ENCODE measurements at places on chromosomes 4 and X.

DNA sequence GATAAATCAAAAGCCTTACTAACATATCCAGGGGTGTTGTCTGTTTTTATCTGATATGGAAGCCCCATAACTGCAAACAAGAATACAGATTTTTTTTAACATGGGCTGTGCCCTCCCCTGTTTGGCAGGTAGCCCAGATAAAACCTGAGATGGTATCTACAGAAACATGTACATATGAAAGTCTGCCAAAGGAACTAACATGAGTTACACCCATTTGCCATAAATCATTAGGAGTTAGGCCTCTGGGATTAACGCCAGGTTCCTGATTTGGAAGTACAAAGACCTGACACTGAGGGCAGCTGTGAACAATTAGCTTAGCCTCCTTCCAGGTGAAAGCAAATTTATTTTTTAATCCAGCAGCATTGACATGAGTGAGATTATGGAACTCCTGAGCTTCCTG is 264.3 kb downstream of the TECRL start:
- no peak for DNase-seq

GRCh38 chr4:22787753-22788375 is 95.1 kb downstream of the GBA3 start:
- no peak for DNase-seq

DNA sequence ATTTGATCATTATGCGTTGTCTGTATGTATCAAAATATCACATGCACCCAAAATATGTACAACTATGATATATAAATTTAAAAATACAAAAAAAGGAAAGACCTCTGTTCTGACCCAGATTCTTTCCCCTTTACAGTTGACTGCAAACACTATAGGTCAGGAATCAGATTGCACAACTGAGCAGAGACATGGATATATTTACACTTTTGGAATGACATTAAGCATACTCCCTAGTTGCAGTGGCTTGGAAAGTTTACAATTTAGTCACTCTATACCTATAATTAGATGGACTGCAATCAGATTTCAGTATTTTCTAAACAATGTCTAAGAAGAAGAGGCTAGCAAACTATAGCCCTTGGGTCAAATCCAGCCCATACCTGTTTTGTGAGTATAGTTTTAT is 98.5 kb upstream of the INPP4B start:
- no peak for DNase-seq

- DNase-seq, result no peak
Measured at GRCh38 chr4:168945291-168945690, 64.8 kb downstream of the CBR4 start.

DNA sequence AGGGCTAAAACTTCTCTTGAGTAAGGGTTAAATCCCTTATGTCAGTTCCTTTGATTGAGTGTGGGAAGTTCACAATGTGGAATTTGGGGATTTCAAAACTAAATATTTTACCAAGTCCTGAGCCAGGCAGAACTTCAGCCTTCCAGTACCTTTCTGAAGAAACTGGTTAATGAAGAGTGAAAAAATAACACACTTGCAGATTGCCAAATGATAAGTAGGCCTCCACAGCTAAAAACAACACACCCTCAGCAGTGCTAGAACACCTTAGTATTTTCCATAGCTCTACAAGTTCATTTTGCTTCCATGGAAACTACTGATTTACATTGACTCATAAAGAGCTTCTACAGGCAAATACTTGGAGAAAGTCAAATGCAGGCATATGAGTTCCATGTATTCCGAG is 326.8 kb downstream of the ZNF674 start:
- DNase-seq, result no peak

DNA sequence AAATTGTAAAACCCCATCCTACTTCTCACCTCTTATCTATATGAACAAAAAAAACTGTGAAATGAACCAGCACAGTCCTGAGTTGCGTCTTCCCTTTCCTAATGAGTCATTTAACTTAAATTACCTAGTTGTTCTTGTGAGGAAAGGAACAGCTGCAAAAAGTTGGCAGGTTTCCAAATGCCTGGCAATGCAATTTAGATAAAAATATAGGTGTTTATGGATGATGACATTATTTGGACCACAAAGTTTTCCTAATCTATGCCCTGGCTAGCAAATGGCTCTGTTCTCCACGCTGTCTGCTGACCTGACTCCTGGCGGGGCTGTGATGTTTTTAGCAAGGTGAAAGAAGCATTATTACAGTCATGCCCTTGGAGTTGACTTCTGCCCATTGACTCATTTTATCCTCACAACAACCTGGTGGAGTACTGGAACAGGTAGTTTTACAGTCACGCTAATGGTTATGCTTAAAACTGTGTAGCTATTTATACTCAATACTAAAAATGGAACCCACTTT is 29.8 kb upstream of the RELL1 start:
- no peak for DNase-seq

DNA sequence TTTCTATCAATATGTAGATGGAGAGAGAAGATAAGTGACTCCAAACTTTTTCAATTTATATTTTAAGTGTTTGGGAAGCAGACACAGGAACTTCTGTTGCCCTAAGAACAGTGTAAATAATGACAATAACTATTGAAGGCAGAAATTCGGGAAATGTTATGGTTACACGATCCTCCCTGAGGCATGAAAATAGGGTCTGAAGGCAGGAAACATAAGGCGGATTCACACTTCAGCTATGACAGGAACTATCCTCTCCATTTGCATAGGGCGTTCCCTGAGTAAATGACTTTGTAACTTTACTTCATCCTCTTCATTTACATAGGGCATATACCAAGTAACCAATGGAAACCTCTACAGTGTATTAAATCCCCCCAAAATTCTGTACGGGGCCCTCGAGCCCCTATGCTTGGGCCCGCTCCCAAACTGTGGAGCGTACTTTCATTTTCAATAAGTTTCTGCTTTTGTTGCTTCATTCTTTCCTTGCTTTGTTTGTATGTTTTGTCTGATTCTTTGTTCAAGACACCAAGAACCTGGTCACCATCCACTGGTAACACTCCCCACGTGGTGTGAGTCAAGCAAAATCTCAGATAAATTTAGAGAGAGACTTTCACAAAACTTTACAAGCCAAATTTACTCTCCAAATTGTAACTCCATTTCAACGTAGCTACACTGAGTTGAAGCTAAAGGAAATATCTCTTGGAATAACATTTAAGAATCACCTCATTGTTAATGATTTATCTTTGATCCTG is 2504.3 kb downstream of the ARAP2 start:
- no peak for DNase-seq

DNA sequence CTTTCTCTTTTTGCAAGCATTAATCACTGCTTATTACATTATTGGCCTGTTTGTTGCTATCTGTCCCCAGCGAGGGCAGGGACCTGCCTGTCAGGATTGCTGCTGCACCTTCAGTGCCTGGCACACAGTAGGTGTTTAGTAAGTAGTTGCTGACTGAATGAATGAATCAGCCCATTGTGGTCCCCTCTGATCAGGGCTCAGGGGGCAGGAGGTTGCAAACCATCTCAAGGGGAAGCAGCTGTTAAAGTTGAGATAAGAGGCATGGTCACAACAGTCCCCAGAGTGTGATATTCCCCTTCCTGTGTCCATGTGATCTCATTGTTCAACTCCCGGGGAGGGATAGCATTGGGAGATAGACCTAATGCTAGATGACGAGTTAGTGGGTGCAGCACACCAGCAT is 85.4 kb downstream of the WFS1 start:
- DNase-seq, result no peak

- DNase-seq, result no peak
Measured at GRCh38 chrX:9273744-9274143, 191.1 kb upstream of the TBL1X start.

DNA sequence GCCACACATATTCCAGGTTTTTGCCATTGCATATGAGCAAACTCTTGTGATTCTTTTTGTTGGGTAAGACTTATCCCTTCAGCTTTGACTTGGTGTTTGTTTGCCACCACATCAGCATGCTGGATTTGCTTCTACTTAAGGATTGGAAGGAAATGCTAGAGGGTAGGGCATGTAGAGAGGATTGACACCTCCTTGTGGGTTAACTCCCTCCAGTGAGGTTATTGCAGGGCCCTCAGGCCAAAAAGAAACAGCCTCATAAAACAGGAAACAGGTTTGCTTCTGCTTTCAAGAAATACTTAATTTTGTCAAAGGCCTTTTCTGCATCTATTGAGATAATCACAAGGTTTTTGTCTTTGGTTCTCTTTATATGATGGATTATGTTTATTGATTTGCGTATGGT is 15.2 kb upstream of the INPP4B start:
- no peak for DNase-seq

DNA sequence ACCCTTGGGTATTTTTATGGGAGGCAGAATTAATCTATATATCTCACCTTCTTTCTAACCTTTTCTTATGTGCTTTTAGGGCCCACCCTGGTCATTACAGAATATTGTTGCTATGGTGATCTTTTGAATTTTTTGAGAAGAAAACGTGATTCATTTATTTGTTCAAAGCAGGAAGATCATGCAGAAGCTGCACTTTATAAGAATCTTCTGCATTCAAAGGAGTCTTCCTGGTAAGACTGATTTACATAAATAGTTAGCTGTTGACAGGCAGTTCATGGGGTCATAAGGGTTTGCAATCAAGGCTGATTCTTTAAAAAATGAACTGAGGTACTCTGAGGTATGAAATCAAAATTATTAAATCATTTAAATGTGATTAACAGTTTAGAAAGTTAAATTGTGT is 71.5 kb downstream of the KIT start:
- no peak for DNase-seq

DNA sequence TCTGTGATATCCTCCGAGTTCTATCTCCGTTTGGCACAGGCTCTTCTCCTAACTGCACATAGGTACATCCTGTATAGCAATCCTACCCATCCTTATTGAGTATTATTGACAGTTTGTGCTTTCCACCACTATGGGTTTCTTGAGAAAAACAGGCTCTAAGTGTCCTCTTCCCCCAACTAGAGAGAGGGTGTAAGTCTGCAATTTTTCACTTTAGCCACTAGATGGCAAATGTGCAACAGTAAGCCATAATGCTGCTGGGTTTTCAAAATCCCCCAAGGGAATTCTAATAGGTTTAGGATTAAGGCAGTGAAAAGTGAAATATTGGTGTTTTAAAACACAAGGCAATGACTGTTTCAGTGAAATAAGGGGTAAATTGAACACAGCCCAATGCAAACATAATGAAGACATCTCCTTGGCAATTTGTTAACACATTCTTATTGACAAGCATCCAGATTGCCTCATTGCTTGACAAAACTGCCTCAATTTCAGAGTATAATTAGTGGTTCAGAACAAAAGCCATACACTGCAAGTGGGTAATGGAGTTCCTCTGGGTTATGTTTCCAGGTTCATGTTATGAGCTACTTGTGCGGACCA is 239.0 kb upstream of the HTR2C start:
- no peak for DNase-seq

- DNase-seq, result no peak
Measured at GRCh38 chr4:16122308-16122711, 38.5 kb upstream of the PROM1 start.

GRCh38 chrX:17617806-17618205 is 119.5 kb upstream of the SCML1 start:
- DNase-seq, result no peak

DNA sequence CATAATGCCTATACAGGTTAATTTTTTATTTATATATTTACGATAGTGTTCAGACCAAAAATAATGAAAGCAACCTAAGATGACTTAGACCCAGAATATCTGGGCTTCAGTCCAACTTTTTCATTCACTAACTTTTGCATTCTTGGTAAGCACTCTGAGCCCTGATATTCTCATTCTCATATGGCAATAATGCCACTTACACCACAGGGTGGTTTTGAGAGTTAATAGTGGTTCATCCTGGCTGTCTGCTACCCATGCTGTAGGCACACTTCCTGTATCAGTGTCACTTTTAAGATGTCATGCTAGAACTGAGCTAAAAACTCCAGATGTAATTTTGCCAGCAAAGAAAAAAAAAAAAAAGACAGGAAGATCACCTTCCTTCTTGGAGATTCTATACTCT is 508.7 kb upstream of the FMR1 start:
- no peak for DNase-seq

DNA sequence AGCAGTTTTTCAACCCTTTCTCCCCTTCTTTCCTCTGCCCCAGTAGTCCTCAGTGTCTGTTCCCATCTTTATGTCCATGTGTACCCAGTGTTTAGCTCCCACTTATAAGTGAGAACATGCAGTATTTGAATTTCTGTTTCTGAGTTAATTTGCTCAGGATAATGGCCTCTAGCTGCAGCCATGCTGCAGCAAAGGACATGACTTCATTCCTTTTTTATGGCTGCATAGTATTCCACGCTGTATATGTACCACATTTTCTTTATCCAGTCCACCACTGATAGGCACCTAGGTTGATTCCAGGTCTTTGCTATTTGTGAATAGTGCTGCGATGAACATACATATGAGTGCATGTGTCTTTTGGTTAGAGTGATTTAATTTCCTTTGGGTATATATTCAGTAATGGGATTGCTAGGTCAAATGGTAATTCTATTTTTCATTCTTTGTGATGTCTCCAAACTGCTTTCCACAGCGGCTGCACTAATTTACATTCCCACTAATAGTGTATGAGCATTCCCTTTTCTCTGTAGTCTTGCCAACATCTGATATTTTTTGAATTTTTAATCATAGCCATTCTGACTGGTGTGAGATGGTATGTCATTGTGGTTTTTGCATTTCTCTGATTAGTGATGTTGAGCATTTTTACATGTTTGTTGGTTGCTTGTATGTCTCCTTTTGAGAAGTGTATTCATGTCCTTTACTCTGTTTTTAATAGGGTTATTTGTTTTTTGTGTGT is 54.6 kb upstream of the ANK2 start:
- DNase-seq, result no peak

GRCh38 chrX:17713288-17713687 is 24.0 kb upstream of the SCML1 start:
- no peak for DNase-seq

DNA sequence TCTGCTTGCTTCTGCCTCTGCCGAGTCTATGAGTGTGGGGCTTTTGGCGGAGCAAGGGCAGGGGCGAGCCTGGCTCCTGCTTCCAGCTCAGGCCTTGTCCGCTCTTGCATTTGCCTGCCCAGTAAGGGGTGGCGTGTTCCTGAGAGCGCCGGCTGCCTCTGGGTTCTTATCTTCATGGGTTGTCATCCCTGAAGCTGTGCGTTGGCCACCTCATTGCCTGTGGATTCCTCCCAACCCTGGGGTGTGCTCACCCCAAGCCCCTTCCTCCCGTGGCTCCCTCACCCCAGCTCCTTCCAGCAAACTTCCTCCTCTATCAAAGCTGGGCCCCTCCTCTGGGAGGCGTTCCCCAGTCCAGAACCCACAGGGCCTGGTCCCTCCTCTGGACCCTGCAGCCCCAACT is 17.5 kb downstream of the SH3BP2 start:
- no peak for DNase-seq

- DNase-seq, result no peak
Measured at GRCh38 chrX:151227627-151228026, 51.2 kb downstream of the GPR50 start.

DNA sequence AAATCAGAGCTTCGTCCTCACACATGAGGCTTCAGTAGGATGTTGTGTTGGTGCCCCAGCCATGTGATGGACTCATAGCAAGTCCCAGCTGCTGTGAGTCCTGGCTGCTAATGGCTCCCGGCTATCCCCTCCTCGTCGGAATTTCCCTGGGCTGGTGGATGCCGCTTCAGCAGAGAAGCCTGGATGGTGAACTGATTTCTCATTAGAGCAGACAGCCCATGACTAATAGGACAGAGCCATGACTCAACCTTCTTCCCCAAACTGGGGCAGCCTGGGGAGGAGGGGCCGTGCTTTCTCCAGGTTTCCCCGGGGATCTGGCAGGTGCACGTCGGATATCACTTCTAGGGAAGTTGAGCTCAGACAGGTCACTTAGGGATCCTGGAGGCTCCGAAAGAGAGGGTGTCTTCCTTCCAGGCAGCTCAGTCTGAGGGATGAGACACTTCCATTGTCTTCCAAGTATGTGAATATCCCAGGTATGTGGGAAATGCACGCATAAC is 112.7 kb downstream of the ASMT start:
- DNase-seq, result no peak

- DNase-seq, result no peak
Measured at GRCh38 chrX:129992181-129992580, 9.7 kb downstream of the BCORL1 start.
